ENCODE measurements at places on chromosomes 3 and 15.

- peak; percentile 57 for DNase-seq
Observed at GRCh38 chr15:51735228-51736010, 2.0 kb downstream of the LYSMD2 start.

DNA sequence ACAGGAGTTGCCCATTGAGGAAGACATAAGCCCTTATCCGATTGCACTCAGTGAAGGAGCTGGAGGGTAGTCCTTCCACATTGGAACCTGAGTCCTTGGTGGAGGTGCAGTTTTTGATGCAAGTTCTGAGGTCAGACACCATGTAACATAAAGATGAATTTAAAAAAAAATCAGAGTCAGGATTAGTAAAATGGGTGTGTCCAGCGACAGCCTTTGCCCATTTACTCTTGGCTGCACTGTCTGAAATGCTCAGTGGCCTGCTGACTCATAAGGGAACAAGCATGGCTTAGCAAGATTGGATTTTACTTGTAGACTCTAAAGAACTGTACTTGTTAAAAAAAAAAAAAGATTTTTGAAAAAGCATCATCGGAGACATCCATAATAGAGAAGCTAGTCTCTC lies 241.1 kb upstream of the TOPAZ1 start:
- no peak for DNase-seq

- no peak for DNase-seq
Observed at GRCh38 chr3:78726545-78726944, 1041.3 kb downstream of the ROBO1 start.

- DNase-seq, result no peak
Observed at GRCh38 chr3:115141033-115141757, 5.9 kb downstream of the ZBTB20 start.

DNA sequence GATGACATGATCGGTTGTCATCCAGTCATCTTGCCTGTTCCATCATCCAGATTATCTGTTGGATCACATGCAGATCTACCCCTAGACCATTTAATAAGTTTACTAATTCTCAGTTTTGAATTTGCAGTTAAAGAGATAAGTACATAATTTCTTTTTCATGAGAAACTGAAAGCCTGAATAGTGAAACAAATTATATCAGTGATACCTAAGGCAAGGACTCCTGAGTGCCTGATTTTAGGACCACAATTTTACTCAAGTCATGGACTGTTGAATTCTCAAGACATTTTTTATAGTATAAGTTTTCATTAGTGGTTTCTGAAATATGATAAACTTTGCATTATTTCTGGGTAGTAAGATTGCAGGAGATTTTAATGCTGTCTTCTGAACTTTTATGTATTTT lies 13.2 kb downstream of the SIDT1 start:
- no peak for DNase-seq

GRCh38 chr3:13364602-13365271 lies 55.4 kb downstream of the NUP210 start:
- no peak for DNase-seq

DNA sequence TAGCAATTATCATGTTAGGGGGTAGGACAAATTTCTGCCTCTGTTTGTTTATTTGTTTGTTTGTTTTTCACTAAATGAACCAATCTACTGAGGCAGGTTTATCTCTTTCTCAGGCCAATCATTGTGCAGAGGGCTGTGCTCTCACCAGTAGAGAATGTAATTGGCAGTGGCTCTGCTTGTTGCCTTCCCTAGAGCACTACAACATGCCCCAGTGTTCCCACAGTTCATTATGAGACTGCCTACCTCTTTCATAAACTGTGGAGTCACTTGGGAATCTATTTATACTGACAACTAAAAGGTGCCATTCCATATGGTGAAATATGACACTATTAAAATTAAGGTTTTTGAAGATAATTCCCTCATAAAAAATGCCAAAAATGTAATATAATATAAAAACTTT lies 196.3 kb upstream of the ALCAM start:
- no peak for DNase-seq

- no peak for DNase-seq
Observed at GRCh38 chr3:73787620-73788019, 162.9 kb upstream of the PDZRN3 start.

DNA sequence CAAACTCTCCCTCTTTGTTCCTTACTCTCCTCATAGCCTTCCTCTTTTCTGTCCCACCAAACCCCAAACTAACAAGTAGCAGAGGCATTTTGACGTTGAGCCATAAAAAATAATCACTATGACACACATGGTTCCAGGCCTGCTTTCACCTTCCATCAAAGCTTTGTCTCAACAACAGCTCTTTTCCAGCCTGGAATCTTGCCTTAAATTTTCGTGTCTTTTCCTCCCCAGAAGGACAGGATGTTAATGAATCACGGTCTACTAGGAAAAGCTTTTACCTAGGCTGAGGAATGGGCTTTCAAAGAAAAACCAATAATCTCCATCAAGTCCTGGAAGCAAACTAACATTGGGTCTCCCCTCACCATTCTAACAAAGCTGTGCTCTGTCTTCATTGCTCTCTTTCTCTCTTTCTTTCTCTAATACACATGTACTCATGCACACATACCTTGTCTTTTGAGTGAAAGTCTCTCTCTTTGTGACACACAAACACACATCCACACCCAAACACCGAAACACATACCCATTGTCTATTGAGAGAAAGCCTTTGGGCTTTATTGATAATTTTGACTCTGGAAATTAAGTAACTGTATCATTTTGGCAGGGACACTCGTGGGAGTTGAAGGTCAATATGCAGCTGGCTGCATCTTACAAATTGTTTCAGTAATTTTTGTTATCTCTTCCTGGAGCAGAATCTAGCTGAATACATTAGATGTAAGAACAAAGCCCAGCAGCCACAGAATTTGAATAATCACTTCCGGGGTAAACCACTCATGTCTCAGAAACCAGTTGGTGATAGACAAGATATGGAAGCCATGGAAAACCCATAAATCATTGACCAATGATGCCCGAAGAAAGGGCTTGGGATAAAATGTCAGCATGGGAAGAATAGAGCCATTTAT lies 107.4 kb upstream of the SLC4A7 start:
- no peak for DNase-seq

DNA sequence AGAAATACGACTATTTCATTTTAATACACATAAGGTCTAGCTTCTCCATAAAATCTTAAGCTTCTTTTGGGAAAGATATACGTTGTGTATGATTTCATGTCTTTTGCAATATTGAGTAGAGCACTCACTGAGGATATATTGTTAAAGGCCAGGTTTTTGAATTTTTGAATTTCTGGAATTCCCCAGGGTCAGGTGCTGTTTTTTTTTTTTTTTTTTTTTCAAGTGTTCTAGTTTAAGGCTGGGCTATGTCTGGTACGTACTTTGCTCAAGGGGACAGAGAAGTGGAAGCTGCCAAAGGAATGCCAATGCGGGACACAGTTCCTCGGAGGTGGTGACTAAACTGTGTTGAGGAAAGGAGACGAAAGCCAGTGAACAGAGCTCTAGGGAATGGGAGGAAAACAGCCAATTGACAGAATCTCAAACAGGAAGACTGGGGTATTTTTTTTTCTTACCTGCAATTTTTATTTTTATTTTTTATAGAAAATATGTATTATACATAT lies 510.5 kb upstream of the CBLB start:
- no peak for DNase-seq

GRCh38 chr3:156633335-156633734 lies 41.1 kb upstream of the TIPARP start:
- no peak for DNase-seq

DNA sequence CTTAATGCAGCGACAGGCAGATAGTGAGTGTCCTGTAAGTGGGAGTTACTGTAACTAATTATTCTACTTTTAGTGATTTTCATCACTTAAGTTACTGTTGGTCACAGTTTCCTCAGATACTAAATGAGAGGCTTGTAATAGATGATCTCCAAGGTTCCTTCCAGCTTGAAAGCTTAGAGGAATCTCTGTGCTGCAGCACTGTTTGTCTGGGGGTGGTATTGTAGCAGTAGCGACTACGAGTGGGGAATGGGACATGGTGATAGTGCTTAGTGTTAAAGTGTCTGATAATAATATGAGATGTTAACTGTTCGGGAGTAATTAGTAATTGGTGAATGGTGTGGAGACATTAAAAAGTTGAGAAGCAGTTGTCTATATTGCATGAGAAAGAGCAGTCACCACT lies 12.4 kb downstream of the PPP4R2 start:
- no peak for DNase-seq

GRCh38 chr15:101641894-101642293 lies 10.3 kb downstream of the TM2D3 start:
- no peak for DNase-seq

Data from SK-N-DZ (cell line).